ENCODE measurements at places on chromosomes 4 and X.

GRCh38 chrX:127030016-127030748 is 210.7 kb downstream of the PRR32 start:
- DNase-seq, result no peak

GRCh38 chr4:68576272-68577125 is at the start of gene UGT2B17:
UGT2B17 (minus strand) TSS chr4:68576322; CDS start chr4:68568484, 7,838 bp downstream.
- no peak for DNase-seq

- no peak for DNase-seq
Measured at GRCh38 chrX:119648421-119648775, 42.2 kb upstream of the NKRF start.

DNA sequence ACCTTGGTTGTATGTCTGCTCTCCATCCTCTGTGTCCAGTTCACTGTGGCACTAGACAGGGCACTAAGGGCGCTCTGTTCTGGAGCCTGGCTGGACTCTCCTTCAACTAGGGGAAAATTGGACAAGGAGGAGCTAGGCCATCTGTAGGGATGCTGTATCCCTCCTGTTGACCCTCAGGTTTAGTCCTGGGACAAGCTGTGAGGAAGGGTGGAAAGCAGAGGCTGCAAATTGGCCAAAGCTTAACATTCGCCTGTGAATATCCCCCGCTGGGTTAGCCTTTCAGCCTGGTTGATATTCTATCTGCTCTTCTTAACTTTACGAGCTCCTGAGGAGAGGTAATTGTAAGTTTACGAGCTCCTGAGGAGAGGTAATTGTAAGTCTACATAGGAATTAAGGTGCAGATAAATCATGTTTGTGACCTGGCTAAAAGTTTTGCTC is 64.4 kb upstream of the ENPEP start:
- no peak for DNase-seq

DNA sequence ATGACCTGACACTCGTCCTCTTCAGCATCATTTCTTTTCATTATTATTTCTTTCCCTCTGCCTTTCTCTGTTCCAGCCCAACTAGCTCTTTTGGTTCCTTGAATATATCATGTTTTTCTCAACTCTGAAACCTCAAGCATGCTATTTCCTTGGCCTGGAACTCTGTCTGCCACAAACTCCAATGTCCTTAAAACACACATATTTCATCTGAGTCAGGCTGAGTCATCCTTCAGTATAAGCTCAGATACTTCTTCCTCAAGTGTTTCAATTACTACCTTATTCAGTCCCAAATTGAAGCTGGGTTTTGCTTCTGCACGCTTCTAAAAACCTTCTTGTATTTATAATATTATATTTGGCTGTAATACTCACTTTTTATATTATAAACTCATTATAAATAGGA is 424.2 kb downstream of the PDGFC start:
- DNase-seq, result peak; percentile 92

Measured in cardiac fibroblast (primary cell).